Large intestine (tissue), 12 donors: ENCODE measurements at places on chromosomes 5 and 9.

DNA sequence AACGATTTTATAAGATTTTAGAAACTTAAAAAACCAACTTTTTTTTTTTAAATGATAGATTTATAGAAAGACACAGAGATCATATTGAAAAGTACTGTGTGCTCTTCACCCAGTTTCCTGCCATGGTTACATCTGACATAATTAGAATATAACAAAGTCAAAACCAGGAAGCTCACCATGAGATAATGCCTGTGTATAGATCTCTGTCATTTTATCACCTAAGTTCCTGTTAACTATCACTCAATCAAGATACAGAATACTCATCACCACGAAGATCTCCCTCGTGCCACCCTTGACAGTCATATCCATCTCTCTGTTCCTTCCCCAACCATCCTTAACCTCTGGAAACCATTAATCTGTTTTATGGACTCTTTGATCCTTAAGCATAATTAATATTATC is 39.1 kb downstream of the POC5 start:
- peak overlapping the region; percentile 2 for H3K27ac ChIP-seq
- no peaks in the 10 kb centered on the region for H3K4me1 ChIP-seq
- no peak for DNase-seq
- H3K4me3 ChIP-seq, result no peak overlapping the region

GRCh38 chr5:78912085-78912771 is 72.9 kb downstream of the ARSB start:
- peak; percentile 26 for DNase-seq
- H3K27ac ChIP-seq, result peak overlapping the region; percentile 25
- no peak overlapping the region for H3K4me3 ChIP-seq
- no peaks in the 10 kb centered on the region for H3K27me3 ChIP-seq

GRCh38 chr9:110546411-110546871 is 33.1 kb downstream of the SVEP1 start:
- no peak overlapping the region for H3K27ac ChIP-seq
- no peak for DNase-seq
- H3K27me3 ChIP-seq, result no peaks in the 10 kb centered on the region
- H3K4me3 ChIP-seq, result no peak overlapping the region

DNA sequence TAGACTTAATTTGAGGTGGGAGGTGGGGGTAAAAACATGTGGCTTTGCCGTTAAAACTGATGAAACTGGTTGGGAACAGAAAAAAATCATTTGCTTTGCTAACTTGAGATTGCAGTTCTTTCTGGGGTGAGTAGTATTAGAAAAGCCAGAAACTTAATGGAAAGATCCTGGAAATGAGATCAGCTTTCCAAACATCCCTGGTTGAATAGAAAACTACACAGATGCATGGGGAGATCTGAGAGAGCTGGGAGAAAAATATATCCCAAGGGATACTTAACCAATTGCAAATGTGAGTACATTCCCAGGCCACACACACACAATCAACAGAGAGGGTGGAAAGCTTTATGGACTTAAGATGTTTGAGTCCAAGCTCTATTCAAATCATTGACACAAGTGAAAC is 222.3 kb downstream of the YTHDC2 start:
- no peaks in the 10 kb centered on the region for H3K4me1 ChIP-seq
- H3K27me3 ChIP-seq, result no peaks in the 10 kb centered on the region
- DNase-seq, result no peak
- no peak overlapping the region for H3K27ac ChIP-seq
- H3K36me3 ChIP-seq, result no peaks in the 10 kb centered on the region
- no peak overlapping the region for H3K4me3 ChIP-seq

- H3K27me3 ChIP-seq, result no peaks in the 10 kb centered on the region
- H3K27ac ChIP-seq, result peak within 1 kb of the TSS; percentile 56
- DNase-seq, result peak; percentile 85
- H3K36me3 ChIP-seq, result peaks cover 5% of the 10 kb centered on the region
- H3K4me3 ChIP-seq, result peak within 1 kb of the TSS; percentile 81
Observed at GRCh38 chr5:172640822-172641358, at the start of gene NEURL1B. TSS of gene NEURL1B (plus strand) at chr5:172641263. CDS start at chr5:172641407, 144 bp downstream.

DNA sequence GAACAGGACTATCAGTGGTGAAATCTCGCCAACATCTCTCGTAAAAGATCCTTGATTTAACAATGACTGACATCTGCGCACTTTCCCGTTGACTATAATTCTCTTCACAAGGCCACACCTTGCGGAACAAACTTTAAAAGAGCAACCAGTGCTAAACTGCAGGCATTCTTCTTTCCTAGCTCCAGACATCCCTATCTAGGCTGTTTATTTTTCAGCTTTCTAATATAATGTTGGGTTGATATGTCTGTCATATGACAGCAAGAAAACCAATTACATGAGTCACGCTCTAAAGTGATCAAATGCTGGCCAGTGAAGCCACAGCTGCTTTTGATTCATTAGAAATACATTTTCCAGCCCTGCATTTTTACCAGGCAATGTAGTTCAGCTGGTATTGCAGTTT is 162.5 kb downstream of the ELAVL2 start:
- no peak overlapping the region for H3K4me3 ChIP-seq
- no peaks in the 10 kb centered on the region for H3K36me3 ChIP-seq
- H3K4me1 ChIP-seq, result no peaks in the 10 kb centered on the region
- no peaks in the 10 kb centered on the region for H3K27me3 ChIP-seq
- DNase-seq, result no peak

DNA sequence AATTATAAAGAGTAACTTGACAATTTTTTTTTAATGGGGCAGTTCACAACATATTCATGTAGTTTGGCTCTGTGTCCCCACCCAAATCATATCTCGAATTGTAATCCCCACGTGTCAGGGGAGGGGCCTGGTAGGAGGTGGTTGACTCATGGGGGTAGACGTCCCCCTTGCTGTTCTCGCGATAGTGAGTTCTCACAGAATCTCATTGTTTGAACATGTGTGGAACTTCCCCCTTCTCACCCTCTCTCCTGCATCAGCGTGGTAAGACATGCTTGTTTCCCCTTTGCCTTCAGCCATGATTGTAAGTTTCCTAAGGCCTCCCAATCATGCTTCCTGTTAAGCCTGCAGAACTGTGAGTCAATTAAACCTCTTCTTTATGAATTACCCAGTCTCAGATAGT is 40.7 kb downstream of the FBXW11 start:
- no peak for DNase-seq
- no peaks in the 10 kb centered on the region for H3K4me1 ChIP-seq
- no peak overlapping the region for H3K27ac ChIP-seq
- no peaks in the 10 kb centered on the region for H3K36me3 ChIP-seq

GRCh38 chr5:154002093-154002492 is 36.6 kb downstream of the FAM114A2 start:
- H3K4me1 ChIP-seq, result no peaks in the 10 kb centered on the region
- no peak overlapping the region for H3K27ac ChIP-seq
- no peak overlapping the region for H3K4me3 ChIP-seq
- H3K27me3 ChIP-seq, result no peaks in the 10 kb centered on the region
- DNase-seq, result no peak
- H3K36me3 ChIP-seq, result peaks cover 13% of the 10 kb centered on the region

DNA sequence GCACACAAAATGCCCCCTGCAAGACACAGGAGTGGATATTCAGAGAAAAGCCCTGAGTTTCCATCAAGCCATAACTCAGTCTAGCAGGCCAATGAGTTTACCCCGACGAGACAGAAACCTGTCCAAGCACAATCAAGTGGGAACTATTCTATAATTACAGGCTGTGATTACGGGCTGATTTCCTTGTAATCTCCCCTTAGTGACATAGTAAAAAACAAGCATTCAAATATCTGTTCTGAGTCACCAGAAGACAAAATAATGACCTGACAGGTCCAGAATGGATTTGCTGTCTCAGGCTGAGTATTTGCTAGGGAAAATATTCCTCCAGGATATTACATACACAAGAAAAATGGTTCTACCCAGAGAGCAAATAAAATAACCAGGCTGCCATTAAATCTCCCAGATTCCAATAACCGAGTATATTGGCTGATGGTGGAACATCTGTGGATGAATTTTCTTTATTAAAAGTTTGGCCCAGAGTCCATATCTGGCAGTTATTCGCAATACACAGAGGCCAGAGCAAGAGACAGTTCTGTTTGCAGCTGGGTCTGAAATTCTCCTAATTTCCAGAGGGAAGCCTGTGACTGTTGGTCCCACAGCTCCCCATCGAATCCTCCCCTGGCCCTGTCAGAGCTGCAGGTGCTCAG is 35.8 kb downstream of the OLFM1 start:
- DNase-seq, result no peak
- H3K4me1 ChIP-seq, result no peaks in the 10 kb centered on the region
- no peak overlapping the region for H3K27ac ChIP-seq
- no peak overlapping the region for H3K4me3 ChIP-seq
- H3K27me3 ChIP-seq, result peaks cover 4% of the 10 kb centered on the region

DNA sequence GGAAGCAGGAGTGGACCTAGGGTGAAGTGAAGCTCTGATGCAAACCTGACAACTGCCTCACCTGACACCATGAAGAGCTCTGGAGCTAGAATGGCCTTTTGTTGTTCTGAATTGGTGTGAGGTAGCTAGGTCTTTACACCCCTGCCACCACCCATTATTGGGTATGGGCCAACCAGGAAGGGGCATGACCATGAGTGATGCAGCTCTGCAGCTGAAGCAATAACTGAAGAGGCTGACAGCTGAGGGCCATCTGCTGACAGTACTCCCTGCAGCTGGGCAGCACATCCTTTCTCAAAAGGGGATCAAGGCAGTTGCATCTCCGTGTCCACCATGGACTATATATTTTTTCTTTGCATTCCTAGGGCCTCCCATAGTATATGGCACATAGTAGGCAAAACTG is 87.0 kb upstream of the TLE1 start:
- H3K36me3 ChIP-seq, result no peaks in the 10 kb centered on the region
- no peak for DNase-seq
- H3K4me3 ChIP-seq, result no peak overlapping the region

GRCh38 chr5:103941596-103941995 is 379.0 kb upstream of the NUDT12 start:
- no peak overlapping the region for H3K4me3 ChIP-seq
- no peaks in the 10 kb centered on the region for H3K27me3 ChIP-seq
- H3K36me3 ChIP-seq, result no peaks in the 10 kb centered on the region
- H3K27ac ChIP-seq, result no peak overlapping the region
- DNase-seq, result no peak

- no peaks in the 10 kb centered on the region for H3K27me3 ChIP-seq
- no peak overlapping the region for H3K4me3 ChIP-seq
- H3K36me3 ChIP-seq, result peaks cover 63% of the 10 kb centered on the region
- H3K27ac ChIP-seq, result no peak overlapping the region
- DNase-seq, result no peak
Observed at GRCh38 chr5:308672-309271, 12.7 kb upstream of the AHRR start.

GRCh38 chr9:78144663-78145377 is 91.1 kb upstream of the CEP78 start:
- no peaks in the 10 kb centered on the region for H3K27me3 ChIP-seq
- H3K4me3 ChIP-seq, result no peak overlapping the region
- no peaks in the 10 kb centered on the region for H3K36me3 ChIP-seq
- H3K27ac ChIP-seq, result no peak overlapping the region
- H3K4me1 ChIP-seq, result no peaks in the 10 kb centered on the region
